NCI-H2081 (cell line): ENCODE measurements at places on chromosomes 16 and 17.

DNA sequence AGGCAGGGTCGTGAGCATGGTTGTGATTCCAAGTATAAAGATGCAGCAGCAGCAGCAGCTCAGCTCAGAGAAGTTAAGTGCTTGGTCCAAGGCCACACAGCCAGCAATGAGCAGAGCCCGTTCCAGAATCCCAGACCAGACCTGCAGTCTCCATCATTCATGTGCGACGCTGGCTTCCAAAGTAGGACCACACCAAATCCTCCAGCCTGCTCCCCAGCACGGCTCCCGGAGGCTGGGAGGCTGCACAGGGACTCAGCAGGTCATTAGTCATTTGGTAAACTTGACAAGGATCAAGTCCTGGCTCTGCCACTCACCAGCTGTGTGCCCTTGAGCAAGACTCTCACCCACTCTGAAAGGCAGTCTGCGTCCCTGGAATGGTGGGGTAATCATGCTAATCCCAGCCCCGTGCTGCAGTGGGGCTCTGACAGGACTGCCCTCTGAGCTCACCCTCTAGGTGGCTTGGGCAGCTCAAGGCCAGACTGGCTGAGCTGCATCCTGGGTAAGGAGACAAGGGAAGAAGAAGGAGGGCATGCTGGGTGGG lies 95.1 kb upstream of the TMEM132E start:
- no peak for DNase-seq

DNA sequence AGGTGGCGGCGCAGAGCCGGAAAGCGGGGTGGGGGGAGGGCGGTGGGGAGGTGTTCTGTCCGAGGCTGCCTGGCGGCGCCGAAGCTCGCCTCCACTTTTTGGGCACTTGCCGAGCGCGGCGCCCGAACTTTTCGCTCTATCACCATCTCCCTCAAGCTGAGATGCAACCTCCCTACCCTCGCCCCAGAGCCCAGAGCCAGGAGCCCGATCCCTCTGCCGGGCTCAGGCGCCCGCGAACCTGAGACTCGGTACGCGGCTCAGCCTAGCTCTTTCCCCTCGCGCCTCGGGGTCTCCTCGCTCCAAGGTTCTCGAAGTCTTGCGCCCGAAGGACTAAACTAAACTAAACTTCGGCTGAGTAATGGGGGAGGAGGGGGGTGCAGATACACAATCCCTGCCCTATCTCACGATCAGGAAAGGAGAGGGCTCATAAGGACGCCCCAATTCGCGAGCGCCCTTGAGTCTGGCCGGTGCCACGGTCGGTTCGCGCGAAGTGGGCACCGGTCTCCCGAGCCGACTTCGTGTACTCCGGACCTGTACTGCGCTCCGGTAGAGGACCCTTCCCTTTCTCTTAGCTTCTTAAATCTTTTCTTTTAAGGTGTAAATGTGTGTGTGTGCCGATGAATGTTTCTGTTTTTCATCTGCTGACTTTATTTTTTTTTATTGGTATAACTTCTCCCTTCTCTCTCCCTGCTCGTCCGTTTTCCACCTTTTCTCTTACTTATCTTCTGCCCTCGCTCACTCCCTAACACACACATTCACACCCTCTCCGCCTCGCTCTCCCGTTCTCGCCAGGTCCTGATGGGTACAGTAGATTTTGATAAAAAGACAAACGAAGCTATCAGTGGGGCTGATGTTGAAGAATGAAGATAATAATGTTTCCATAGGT lies 1.9 kb upstream of the SALL1 start:
- DNase-seq, result no peak

DNA sequence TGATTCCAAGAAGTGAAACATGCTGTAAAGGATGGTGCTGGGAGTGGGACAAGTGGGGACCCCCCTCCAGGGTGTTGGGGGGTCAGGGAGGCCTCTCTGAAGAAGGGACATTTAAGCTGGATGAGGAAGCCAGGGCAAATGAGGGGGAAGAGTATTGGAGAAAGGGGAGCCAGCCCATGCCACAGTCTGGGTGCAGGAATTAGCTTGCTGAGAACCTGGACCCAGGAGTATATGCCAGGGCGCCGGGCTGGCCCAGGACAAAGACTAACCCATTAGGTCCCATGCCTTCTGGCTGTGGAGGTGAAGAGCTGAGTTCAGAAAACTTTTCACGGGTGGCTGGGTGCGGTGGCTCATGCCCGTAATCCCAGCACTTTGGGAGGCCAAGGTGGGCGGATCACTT lies 45.6 kb upstream of the PIK3R6 start:
- DNase-seq, result no peak

DNA sequence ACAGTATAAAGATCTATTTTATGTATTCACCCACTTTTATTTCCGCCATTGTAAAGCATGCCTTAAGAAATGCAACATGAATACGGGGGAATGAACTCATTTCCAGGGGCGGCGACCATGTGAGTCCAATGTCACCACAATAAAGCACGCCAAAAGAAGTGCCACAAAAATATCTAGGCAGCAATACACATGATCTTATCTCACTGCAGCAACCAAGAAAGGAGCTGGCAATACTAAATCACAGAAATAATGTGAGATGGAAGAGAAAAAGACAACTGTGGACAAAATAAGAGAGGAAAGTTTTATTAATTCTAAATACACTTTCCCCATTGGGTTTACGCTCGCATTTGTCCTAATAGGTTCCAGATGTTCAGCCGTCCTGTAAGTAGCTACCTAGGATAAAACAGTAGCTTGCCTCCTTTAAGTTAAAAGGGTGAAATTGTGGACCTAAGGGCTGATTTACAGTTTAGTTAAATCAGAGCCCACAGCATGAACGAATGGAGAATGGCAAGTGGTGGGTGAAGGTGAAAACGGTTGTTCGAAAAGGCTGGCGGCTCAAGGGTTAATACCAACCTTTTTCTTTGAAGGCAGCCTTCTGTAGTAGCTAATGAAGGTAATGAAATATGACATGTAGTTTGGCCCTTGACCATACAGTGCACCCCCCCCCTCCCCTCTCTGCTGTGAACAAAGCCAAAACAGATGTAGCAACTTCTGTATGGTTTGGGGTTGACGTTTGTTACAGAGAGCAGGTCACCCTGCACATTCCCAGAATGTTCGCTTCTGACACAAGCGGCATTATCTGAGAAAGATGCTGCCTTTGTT lies 504.2 kb upstream of the PSMD7 start:
- no peak for DNase-seq

- no peak for DNase-seq
Observed at GRCh38 chr16:3020604-3021448, 658 bp downstream of the TNFRSF12A start.

- DNase-seq, result no peak
Observed at GRCh38 chr16:12317856-12318537, 341.5 kb downstream of the SNX29 start.

- DNase-seq, result peak; percentile 74
Observed at GRCh38 chr17:40023590-40024292, 8.5 kb downstream of the CSF3 start.
